Renal pelvis (tissue), 12 donors: ENCODE measurements at places on chromosomes 2 and 18.

DNA sequence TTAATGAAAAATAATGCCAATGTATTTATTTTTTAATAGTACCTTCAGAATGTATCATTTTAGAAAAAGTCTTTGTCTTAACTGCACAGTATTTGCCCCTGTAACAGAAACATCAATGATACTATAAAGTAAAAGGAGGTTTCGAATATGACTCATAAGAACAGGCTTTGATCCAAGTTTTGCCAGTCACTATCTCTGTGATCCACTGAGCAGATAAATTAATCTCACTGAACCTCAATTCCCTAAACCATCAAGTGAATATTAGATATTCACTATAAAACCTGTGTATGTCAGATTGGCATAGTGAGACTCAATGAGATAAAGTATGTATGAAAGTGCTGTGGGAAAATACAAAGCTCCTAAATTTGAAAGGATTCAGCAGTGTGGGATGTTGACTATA is 292.1 kb downstream of the EXOC6B start:
- no peak for DNase-seq

DNA sequence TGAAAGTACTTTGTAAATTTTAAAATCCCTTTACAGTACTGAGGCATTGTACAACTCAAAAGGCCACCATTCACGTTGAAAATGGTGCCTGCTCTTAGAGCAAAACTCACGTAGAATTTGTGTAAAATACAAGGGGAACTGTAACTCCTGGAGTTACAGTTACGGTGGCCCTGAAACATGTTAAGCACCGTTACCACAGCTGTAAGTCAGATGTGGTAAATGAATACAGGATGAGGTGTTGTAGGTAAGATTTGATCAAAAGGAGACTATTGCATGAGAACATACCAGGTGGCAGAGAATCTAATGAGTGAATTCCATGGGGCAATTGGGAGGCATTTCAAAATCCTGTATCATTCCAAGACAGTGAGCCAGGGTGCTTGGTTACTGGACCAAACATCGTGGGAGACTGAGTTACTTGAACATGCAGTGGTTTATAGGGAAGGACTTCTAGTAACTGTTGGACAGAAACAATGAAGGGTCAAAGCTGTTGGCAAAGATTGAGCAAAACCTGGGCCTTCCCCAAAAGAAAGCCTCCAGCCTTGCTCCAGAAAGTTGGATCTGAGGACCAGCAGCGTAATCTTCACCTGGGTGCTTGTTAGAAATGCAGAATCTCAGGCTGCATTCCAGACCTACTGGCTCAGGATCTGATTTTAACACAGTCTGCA is 535.8 kb upstream of the POU3F3 start:
- no peak for DNase-seq

DNA sequence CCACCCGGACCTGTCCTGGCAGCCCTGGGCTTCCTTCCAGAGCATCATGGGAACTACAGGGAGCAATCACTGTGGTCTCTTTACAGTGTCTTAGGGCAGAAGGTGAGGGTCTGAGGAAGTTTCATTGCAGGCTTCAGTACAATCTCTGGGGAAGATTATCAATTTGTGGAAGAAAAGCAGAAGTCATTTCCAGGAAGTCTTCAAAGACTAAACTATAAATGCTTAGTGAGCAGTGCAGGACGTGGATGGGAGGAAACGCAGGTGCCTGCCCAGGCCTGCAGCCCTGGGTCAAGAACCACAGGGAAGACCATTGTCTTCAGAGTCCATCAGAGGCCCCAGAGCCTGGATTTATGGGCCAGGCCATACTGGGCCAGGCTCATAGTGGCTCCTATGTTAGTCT is 54.3 kb downstream of the INO80C start:
- DNase-seq = no peak

DNA sequence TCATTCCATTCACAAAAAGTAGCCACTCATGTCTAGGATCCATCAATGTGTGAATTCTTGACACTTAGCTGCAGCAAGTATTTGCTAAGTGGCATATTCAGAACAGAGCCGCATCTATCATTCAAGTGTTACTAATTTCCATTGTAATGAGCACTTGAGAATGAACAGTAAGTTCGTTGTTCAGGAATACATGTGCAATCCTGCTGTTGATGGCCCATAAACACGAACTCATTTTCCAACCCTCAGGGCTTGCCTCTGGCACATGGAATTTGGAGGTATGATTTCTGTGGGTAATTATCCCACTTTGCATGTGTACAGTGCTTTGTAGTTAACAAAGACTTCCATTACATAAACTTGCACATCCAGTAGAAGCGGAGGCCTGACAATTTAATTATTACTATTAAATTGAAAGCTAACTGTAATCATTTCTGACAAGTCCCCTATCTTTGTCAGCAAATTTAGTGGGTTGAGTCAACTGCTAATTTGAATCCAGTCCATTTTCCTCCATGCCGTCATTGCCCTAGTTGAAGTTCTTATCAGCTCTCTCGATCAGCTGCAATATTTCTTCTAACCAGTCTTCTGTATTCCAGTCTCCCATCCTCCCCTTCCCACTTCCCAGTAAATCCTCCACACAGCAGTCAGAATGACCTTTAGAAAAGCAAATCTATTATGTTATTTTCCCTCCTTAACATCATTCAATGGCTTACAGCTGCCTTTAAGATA is 116.0 kb upstream of the AQP4 start:
- DNase-seq = no peak

DNA sequence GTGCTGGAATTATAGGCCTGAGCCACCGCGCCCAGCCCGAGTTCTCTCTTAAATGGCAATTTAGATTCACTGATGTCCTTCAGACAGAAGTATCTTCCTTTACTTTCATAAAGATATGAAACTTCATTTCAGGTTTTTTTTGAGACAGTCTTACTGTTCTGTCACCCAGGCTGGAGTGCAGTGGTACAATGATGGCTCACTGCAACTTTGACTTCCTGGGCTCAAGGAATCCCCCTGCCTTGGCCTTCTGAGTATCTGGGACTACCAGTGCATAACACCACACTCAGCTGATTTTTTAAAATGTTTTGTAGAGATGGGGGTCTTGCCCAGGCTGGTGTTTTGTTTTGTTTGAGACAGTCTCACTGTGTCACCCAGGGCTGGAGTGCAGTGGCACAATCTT is 13.2 kb downstream of the ITGB1BP1 start:
- no peak for DNase-seq

DNA sequence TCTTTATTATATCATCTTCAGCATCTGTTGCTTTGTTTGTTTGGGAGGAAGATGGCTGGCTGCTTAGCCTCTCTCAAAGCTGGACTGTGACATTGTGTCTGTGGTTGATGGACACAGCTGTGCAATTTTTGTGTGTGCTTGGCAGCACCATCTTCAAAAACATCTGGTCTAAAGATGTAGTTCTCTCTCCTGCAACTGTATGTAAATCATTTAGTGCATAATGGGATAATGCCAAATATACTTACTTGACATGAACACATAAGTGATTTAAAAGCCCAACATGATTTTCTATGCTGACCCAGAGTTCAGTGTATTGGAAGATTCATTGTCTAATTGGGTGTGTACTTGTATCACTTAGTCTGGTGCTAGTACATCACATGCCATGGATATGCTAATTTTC is 112.2 kb downstream of the MAP4K4 start:
- no peak for DNase-seq

GRCh38 chr2:69253611-69254301 is 133.3 kb downstream of the GFPT1 start:
- DNase-seq = no peak

DNA sequence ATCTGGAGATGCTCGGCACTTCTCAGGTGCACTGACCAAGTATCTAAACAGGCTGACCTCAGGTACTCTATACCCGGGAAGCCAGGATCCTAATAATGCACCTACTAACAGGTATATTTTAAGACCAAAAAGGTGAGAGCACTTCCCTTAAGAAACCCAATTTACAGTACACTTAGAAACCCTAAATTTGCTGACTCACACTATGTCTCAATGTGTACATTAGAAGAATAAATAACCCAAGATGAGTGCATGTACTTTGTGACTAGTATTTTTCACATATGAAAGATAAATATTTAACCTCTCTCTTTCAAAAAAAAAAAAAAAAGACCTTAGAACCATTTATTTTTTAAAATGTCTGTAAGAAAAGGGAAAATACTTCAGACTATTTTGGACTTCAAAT is 118.8 kb downstream of the ZNF516 start:
- DNase-seq = no peak

DNA sequence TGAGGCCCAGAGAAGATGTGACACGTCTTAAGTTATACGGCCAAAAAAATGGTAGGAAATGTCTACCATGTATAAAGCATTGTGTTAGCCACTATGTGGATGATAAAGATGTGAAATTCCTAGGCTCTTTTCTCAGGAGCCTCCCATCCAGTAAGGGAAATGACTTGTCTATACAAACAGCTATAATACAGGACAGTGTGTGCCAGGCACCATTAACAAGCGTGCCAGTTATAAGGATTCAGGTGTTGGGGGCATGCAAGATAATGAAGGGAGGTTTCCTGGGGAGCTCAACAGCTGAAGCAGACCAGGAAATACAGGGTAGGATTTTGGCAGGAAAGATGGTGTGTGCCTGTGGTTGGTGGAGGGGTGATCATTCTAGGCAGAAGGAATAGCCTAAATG is 37.6 kb downstream of the ALPK2 start:
- no peak for DNase-seq

GRCh38 chr18:28208712-28209265 is 31.9 kb upstream of the CDH2 start:
- no peak for DNase-seq

GRCh38 chr2:70944111-70944690 is 8.5 kb downstream of the ATP6V1B1 start:
- DNase-seq = no peak

DNA sequence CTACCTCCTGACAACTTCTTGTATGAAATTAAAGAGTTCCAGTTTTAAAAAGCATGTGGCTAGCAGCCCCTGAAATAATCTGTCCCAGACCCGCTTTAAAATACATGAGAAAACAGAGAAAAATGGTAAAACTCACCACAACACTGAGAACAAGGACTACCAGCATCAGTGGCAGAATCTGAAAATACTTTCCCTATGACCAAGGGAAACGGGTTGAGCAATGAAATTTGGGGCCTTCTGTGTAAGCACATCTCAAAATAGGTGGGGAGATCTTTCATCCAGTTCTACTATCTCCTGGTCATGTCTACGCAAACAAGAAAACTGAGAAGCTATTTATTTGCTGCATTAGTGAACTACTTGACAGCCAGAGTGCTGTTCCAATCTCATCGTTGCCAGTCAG is 172.3 kb downstream of the LNPK start:
- DNase-seq = no peak

DNA sequence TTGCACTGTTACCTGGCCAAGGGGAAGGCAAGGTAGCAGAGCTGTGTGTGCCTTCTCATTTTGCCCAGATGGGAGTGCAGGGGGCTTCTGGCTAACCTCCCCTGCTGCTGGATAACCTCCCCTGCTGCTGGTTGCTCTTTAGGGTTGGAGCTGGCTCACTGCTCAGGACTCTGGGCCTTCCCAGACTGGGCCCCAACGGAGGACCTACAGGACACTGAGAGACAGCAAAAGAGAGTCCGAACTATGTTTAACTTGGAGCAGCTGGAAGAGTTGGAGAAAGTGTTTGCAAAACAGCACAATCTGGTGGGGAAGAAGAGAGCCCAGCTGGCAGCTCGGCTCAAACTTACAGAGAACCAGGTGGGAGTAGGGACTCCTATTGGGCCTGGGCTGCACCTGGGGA is 5.8 kb upstream of the SMYD5 start:
- no peak for DNase-seq

GRCh38 chr2:71004857-71005256 is 10.2 kb upstream of the TEX261 start:
- no peak for DNase-seq

DNA sequence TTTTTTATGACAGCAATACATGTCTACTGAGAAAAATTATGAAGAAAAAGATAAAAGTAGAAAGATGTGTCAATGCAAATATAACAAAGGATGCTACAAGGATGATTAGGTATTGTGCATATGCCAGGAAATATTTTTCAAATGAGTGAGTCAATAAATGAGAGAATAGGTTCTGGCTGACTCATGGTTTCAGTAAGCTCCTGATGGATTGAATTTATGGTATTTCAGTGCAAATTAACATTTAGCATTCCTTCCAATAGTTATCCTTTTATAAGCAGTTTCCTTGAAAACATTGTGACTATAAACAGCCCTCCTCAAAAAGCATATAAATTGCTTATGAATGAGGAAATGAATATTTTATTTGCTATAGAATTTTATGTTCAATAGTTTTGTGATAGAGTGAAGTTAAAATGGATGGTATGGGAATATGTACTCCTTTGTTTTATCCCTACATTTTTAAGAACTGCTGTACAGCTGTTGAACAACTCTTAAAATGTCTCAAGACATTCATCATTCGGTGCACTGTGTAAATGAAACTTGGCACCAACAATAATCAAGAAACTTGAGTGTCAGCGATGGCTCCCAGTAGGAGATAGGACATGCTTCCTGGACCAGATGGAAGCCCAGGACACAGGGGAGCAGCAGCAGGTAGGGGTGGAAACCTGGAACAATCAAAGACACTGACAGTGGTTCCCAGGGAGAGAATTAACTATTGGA is 144.7 kb downstream of the PMAIP1 start:
- no peak for DNase-seq

- DNase-seq = no peak
Measured at GRCh38 chr2:60728855-60729254, 27.2 kb upstream of the PAPOLG start.

DNA sequence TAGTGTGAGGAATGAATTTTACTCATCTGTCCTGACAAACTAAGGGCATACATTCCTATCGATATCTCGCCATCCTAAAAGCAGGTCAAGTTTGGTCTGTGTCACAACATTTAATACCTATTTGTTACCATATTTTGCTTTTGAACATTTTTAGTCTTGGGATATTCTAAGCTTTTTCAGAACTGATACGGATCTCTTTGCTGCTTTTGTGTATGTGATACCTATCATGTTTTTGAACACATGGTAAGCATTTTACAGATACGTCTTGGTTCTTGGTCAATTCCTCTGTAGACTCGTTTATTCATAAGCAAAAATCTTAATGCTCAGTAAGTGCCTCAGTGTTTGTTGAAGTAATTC is 592 bp downstream of the ZNF397 start:
- DNase-seq = peak; percentile 28
